ENCODE measurements at places on chromosomes 2 and 18.

DNA sequence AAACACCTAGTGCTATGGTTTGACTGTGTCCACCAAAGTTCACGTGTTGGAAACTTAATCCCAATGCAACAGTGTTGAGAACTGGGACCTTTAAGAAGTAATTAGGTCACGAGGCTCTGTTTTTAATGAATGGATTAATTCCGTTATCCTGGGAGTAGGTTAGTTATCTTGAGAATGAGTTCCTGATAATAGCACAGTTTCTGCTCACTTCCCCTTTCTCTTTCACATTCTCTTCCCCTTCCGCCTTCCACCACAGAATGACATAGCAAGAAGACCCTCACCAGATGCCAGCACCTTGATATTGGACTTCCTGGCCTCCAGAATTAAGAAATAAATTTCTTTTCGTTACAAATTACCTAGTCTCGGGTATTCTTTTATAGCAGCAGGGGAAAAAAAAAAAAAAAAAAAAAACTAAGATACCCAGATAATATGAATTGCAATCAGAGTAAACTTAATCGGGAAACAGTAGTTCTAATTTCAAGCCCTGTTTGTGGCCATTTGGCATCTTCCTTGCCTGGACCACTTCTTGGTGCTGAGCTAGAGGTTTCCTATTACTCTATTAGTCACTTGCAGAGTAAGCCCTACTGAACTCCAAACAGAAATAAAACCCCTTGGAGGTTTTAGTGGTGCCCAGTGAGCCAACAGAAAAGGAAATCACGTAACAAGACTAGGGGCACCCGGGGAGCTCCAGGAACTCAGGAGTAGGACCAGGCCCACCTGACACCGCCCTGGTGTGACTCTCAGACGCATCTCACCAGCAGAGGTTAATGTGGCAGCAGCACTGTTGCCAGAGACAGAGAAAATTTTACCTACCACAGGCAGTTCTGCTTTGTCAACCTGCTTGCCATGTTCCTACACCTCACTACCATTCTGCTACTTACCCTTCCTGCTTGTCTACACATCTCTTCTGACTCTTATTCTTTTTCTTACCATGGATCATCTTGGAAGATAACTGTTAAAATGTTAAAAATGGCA lies 147.6 kb upstream of the CAB39 start:
- DNase-seq: no peak

GRCh38 chr18:23712445-23712844 lies 23.2 kb downstream of the LAMA3 start:
- no peak for DNase-seq

GRCh38 chr18:34583895-34584294 lies 126.2 kb upstream of the DTNA start:
- DNase-seq: no peak

GRCh38 chr2:100289020-100289419 lies 33.3 kb downstream of the LONRF2 start:
- DNase-seq: no peak
